ENCODE measurements at places on chromosomes 7 and 10.

GRCh38 chr7:103632972-103633371, 187.0 kb upstream of the SLC26A5 start:
- DNase-seq = no peak

- no peak for DNase-seq
Measured at GRCh38 chr10:21314906-21315644, 210.4 kb downstream of the SKIDA1 start.

- no peak for DNase-seq
Measured at GRCh38 chr10:8181496-8182157, 127.1 kb downstream of the GATA3 start.

DNA sequence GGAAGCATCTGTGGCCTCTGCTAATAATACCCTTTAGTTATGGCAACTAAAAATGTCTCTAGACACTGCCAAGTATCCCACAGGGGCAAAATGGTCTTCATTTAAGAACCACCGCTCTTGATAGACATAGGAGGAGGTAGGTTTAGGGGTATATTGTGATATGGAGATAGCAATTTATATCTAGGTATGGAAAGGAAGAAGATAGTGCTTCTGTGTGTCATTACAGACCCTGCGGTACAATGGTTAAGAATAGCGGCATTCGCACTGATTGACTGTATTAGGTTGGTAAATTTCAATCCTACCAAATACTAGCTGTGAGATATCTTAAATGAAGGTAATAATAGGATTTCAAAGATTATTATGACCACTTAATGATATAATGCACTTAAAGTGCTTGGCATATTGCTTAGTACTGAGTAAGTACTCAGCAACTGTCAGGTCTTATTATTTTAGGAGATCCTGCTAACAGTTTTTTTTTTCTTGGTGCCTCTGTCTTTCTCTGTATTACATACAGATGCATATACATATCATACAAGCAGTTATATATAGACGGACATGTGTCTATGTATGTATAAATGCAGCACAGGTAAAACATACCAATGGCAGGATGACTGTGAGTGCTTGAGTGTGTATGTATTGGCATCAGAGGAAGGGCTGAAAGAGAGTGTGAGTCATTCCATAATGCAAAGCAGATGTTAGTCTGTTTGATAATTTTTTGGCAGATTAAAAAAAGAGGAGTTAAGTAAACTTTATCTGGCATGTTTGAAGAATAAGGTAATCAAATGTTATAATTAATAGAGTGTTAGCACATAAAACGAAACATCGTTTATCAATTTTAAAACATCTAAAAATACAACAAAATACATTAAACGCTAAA, 50.0 kb upstream of the ITGB8 start:
- DNase-seq = no peak

GRCh38 chr10:13759168-13759567, 172.4 kb downstream of the PRPF18 start:
- no peak for DNase-seq

GRCh38 chr10:95384011-95384704, 93.4 kb upstream of the PDLIM1 start:
- no peak for DNase-seq

- DNase-seq = no peak
Measured at GRCh38 chr7:139885511-139885910, 56.4 kb downstream of the TBXAS1 start.

- no peak for DNase-seq
Measured at GRCh38 chr10:50552771-50553535, 70.8 kb downstream of the SGMS1 start.

- no peak for DNase-seq
Measured at GRCh38 chr7:106034383-106034782, 71.3 kb downstream of the CDHR3 start.

GRCh38 chr10:110865809-110866482, 5.8 kb upstream of the PDCD4 start:
- no peak for DNase-seq

DNA sequence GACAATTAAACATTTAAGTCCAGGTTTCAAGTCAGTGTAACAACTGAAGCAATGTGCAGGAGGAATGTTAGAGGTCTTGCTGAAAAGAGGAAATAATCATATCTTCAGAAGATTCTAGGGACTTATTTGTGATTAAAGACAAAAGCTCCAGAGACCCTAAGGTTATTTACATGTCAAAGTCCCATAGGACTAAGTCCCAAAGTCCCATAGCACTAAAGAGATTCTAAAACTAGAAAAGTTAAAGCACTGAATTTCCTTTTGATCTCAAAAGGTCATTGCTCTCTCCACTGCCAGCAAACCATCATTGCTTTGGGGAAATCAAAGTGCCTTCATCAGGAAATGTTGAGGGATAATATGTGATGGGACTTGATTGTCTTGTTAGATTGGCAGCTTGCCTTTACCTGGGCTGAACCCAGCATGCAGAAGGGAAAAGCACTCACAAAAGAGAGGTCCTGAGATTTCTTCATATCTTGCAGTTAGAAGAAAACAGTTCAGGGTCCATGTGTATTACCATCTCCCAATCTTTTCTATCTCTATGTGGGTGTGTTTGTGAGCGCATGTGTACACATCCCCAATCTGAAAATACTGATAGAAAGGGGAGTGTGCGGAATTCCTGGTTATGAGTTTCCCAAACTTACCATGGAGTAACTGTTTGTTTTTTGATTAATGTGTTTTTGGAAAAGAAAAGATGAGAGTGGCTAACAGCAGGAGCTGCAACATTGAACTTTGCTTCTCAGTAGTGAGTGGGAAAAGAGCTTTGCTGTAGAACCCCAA, 21.8 kb downstream of the NUDT13 start:
- no peak for DNase-seq

- DNase-seq = peak; percentile 39
Measured at GRCh38 chr10:96395931-96396877, 37.4 kb upstream of the OPALIN start.

GRCh38 chr7:27953361-27953760, 213.4 kb downstream of the TAX1BP1 start:
- no peak for DNase-seq

DNA sequence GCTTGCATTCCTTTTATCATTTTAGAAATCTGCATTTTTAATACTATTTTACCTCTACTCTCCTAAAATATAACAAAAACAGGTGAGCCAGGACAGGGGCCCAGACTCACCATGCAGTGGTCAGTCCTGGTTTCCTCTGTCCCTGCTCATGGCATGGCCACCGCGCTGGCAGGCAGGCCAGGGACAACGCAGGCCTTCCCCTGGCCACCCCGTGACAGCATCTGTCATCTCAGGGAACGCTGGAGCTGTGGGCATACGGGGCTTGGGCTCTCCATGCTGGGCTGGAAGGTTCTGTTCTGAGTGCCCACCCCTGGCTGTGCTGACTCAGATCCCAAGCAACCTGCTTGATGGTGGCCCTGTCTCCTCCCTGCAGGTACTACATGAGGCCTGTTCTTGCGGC, 35.1 kb upstream of the CDH23 start:
- DNase-seq = no peak

DNA sequence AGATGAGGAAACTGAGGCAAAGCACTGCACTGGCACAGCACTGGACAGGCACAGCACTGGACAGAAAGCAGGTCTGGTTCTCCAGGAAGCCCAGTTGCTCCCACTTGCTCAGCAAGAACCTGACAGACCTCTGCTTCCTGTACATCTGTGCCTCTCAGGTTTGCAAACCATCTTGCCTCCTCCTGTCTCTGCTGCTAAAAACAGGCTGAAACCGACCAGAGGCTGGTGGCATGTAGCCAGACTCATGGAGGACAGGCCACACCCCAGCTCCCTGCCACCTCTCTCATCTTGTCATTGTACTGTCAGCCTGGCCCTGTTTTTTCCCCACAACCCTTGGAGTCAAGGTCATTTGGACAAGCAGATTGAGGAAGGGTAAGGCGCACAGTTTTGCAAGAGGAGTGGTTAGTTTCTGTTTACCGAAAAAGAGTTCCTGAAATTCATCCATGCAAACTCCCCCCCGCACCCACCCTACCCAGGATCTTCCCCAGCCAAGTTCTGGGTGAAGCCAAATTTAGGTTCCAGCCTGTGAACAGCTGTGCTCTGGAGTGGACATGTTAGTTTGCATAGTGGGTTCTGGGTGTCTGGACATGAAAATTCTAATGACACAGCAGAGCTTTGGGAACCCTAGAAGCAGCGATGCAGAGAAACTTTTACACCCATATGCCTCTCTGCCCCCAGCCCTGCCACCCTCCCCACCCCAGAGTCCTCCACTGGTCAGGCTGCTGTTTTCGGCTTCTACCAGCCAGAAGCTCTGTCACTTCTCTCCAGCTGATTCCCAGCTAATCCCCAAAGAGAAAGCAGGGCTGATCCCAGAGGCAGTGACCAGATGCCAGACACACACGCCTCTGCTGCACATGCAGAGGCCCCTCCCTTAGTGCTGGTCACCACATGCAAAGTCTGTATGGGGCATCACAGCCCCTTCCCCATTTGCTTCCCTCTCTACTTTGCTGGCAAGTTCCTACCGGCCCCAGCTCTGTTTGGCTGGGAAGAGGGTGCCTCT, 8.5 kb upstream of the C10orf105 start:
- peak; percentile 47 for DNase-seq

GRCh38 chr10:13079776-13080050, 20.2 kb upstream of the OPTN start:
- no peak for DNase-seq

DNA sequence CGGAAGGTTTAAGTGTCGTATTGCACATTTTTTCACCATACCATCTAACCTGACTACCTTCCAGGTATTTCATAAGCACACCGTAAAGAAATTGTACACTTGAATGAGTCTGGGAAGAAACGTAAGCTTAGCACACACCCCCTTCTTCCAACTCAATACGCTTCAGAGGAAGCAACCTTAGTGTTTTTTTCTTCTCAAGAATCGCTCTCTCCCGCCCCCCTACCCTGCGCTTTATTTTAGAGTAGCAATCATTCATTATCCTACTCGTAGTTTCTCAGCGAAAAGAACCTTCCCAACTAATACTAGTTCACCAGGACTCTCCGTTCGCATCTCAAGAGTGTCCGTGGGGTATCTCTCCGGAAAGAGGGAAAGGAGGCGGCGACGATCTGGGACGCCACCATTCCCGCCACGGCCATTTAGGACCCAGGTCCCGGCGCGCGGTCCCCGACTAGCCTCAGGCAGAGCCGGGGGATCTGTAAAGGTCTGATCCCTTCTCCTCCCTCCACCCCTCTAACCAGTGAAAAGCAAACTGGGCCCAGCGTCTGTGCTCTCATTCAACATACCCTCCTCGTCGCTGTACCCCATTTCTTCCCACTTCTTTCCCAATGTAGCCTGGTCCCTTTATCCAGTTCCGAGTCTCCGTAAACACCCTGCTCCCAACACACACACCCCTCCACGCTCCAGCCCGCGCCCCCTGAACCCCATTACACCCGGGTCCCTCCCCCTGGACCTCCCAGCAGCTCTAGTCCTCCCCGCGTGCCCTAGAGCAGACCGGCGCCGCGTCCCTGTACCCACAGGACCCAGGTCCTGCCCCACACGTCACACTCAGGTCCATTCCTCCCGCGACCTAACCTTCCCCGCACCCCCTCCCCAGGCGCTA, 16.0 kb downstream of the MYOZ1 start:
- no peak for DNase-seq

DNA sequence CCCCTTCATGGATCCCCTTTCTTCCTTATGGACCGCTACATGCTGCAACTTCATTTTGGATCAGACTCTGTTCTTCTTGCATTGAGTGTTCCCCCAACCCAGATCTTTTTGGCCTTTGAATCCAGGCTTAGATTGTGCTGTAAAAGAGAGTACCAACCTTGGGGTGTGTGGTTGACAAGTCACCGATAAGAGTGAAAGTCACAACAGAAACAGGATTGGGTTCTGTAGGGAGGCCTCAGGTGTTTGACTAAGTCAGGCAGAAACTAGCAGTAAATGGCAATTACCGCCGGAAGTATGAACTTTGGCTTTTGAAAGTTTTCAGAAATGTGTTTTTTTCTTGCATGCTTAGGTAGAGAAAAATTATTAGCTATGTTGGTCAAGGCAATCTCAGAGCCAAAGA, 89.3 kb downstream of the TMEM106B start:
- no peak for DNase-seq

DNA sequence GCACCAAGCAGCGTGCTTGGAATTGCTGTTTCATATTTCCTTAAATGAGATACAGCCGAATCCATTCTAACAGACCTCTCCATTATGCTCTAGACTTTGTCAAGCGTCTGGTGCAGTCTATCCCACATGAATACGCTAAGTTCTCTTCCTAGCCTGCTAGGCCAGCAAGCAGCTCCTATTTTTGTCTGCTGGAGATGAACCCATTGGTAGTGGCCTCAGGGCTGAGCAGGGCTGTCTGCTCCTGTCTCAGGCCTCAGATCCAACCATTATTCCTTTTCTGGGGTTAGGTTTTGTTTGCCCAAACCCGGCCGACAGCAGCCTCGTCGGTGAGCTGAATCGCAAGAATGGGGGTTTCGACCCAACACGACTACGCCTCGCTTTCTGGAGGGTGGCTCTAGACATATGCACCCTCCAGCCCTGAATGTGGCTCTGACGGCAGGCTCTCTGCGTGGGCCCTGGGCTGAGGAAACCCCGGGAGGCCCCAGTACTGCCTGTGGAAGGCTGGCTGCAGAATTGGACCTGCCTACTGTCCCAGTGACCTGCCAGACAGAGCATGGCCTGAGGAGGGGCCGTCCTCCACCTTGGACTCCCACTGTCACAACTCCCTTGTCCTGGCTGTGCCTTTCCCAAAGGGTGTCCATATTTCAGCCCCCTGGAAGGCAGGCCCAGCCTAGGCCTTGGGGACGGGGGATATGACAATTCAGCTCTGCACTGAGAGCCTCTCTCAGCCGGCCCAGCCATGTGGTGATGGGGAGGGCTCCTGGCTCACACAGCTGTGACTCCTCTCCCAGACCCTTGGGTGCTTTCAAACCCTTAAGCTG, 267.9 kb upstream of the TCERG1L start:
- no peak for DNase-seq

DNA sequence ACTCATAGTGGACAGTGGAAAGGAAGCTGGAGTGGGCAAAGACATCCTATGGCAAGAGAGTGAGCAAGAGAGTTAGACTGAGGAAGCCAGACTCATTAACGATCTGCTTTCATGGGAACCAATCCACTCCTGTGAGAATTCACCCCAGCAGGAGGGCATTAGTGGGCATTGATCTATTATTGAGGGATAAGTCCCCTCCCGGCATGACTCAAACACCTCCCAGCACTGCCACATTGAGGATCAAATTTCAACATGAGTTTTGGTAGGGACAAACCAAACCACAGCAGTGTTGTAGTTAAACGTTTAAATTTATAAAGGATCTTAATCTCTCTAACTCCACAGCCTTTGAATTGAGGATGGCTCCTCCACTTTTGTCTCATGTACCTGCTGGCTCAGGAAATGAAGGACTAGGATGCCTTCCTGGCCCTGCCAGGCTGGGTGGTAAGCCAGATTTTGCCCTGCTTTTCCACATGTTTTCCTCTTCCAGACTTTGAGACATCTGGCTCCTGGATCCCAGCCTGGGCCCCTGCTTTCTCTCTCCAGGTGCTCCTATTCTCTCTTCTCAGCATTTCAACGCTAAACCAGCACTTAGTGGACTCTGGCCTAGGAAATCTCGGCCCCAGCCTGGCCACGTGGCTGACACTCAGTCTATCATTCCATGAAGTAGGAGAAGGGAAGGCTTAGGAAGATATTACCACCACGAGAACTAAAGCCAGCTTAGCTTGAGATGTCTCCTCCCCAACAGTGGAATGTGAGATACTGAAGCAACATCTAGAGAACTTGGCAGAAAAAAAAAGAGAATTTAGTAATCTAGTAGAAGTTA, 96.5 kb upstream of the PIP4K2A start:
- DNase-seq = no peak

- DNase-seq = no peak
Measured at GRCh38 chr7:50868426-50869100, 85.9 kb upstream of the GRB10 start.

- DNase-seq = no peak
Measured at GRCh38 chr10:114323023-114323422, 81.3 kb downstream of the AFAP1L2 start.
